NCI-H1417 (cell line): ENCODE measurements at places on chromosomes 7 and 10.

- no peak for DNase-seq
These were observed 150.8 kb upstream of the FAM3C start for GRCh38 chr7:121546632-121547543.

- DNase-seq = no peak
These were observed 34.6 kb downstream of the AGAP3 start for GRCh38 chr7:151120896-151121295.

DNA sequence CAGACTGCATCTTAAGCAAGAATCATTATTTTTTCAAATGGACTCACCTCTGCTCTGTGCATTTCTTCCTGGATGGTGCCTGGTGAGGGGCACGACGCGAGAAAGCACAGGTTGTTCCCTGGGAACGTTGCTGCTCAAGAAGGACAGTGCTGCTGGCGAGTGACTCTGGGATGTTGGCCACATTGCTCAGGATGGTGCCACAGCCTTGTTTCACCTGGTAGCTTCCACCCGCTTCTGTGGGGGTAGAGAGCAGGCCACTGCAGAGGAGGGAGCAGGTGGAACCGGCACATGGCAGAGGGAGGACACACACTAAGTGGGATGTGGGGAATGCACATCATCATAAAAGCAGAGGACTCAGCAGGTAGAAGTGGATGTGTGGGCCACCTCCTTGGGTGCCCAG, 444.7 kb downstream of the TCERG1L start:
- DNase-seq = no peak

DNA sequence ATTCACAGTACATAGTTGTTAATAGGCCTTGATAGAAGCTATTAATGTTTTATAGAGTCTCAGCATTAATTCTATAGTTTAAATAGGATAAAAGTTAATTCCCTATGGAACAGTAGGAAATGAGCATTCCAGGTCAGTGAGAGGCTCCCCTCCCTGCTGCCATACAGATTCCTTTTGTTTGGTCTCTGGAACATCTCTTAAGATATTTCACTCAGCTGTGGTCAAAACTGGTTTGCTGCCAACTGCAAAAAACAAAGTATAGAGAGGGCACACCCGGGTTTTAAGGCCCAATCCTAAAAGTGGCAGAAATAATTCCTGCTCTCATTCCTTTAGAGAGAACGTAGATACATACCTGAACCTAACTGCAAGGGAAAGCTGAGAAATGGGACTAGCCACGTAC, 51.3 kb downstream of the MDFIC start:
- no peak for DNase-seq

GRCh38 chr7:94183289-94183749, 179.2 kb upstream of the BET1 start:
- no peak for DNase-seq

DNA sequence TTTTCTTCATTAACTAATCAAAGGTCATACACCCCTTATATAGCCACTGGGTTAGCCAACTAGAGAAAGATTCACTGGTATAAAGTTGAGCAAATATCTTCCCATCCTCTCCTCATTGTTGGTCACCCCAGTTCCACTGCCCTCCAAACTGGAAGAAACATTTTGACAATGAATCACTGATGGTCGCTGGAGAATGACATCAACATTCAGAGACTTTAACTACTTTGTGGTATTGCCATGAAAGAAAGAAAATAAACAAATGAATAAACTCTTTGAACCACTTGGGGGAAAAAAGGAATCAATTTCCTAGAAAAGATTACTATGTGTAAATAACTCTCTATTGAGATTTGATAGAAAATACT, 23.4 kb downstream of the HYCC1 start:
- DNase-seq = no peak

DNA sequence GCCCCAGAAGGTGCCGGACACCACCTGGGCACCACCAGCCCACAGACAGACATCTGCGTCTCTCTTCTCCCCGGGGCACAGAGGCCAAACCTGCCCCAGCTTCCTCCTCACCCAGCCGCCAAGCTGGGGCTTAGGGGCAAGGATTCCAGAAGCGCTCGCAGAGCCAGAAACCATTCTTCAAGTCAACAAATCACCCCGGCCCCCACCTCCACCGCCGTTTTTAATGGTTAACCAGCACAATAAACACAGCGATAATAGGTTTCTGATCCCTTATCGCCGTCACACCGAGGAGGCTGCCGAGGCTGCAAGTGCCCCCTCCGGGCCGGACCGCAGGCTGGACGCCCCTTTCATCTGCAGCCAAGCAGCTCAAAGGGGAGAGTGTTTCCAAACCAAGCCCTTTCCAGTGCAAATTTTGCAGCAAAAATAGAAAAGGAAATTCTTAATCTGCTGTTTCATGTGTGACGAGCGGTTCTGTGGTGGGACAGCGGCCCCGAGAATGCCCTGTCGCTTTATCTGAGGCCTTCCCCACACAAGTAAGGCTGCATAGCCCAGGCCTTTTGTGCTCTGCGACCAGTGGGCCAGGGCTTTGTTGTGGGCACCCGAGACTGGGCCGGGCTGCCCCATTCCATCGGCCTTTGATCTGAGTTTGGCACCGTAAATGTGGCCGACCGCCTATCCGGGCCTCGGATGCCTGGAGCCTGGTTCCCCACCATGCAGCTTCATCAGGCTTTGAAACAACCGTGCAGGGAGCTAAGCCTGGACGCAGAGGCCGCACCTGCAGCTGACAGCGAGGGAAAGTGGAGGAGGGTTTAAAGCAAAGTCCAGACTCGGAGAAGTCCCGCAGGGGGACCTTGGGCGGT, 83.2 kb downstream of the FOXL3 start:
- DNase-seq = no peak

DNA sequence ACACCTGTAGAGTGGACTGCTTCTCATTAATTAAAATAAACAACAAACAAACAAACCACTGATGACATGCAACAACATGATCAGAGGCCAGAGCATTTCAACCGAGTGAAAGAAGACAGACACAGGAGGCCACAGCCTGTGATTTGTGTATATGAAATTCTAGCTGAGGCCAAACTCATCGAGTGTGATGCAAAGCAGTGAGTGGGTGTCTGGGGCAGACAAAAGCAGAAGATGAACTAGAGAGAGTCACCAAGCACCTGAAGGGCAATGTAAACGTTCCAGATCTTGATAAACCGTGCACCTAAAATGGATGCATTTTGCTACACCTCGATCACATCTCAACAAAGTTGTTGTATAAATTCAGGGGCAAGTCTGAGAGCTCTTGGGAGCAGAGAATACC, 108.4 kb downstream of the KLF6 start:
- no peak for DNase-seq

DNA sequence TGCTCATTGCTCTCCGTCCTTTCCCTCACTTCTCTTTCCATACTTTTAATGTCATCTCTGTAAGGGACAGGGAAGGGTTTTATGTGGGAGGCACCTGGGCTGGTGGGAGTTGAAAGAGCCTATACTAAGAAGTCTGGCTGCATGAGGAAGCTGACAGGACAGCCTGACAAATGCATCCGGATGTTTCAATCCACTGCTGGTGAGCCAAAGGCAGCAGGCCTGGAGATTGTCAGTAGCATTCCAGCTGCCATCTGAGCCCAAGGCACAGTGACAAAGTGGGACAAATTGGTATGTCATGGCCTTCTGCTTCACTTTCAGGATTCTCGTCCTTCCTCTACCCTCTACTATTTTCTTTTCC, 218.4 kb downstream of the STK31 start:
- no peak for DNase-seq

DNA sequence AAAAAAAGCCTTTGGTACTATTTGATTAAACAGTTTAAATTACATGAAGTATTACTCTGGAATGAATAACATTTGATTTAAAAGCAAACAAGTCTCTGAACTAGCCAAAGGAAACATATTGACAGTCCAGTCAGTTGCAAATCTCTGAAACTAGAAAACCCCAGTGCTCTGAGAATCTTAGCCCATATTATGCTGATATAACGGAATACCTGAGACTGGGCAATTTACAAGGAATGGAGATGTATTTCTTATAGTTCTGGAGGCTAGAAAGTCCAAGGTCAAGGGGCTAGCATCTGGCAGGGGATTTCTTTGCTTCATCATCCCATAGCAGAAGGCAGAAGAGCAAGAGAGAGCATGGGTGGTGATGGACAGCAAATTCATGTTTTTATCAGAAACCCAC, 21.7 kb upstream of the FKBP9 start:
- no peak for DNase-seq

DNA sequence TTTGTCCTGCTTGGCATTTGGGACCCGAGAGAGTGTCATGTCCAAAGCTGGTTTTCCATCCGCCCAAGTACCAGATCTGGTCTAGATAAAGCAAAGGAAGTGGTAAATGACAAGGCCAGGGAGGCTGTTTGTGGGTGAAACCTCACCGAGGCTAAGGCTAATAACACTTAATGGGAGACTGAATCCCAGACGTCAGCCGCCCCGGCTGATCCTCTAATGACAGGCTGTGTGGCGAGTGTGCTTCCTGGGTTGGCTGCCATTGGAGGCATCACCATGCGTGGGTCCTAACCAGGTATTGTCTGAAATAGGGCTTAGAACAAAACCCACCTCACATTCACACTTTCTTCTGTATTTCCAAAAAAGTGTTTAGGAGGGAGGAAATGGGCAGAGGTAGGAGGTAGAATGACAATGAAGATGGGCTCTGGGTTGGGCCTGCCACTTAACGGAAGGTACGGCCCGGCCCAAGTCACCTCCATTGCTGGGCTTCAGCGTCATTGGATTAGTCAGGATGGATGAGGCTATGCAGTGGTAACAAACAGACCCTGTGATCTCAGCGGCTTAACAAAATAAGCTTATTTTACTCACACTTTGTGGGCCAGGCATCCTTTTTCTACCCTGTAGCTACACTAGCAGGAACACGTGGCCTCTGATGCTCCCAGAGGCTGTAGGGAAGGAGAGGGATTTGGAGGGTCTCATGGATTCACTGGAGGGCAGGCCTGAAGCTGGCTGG, 59.7 kb downstream of the PROSER2 start:
- no peak for DNase-seq

DNA sequence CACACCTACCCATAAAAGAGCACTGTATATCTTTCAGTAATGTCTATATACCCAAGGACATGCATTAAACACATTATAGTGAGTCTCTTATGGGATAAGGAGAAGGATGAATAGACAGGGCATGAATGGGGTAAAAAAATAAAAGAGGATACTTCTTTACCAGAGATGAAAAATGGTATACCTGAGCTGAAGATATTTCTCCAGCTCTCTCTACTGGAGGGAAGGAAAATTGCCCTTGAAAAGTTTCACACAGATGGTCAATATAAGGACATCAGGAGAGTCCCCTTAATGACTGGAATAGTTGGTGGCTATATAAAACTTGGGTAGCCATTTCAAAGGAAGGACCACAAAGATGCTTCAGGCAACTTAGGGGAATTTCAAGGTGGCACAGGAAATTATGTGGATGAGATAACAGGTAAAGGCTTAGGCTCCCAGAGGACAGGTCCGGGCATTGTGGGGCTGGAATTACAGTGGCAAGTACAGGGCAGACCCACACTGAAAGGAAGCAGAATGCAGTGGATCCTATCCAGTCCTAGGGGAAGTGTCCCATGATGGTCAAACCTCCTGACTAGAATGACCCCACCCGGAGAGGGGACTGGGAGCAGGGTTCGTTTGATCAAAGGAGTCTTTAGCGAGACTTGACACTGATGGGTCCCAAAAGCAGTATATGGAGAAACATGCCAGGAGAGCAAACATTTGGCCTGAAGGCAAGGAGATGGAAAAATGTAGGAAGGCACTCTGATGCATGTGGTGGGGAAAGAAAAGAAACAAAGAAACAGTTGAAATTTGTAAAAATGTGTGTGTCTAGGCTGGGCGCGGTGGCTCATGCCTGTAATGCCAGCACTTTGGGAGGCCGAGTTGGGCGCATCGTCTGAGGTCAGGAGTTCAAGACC, 35.6 kb downstream of the PLAU start:
- no peak for DNase-seq

DNA sequence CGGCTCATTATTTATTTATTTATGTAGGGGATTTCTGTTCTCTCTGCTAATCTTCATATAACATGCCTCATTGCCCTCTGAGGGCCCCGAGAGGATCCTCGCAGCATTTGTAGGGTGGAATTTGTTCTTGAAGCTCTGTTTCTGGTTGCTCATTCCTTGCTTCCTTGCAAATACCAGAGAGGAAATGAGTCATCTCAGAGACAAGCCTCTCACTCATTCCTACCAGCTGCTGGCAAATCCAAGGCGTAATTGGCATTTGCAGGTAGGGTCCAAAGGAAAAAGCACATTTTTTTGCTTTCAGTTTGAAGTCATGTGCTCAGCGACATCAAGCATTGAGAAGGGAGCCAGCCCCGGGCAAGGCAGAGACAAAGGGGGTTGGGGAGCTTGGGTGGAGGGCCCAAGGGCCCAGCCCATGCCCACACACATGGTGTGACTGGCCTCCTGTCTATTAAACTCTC, 501.6 kb downstream of the GALNT17 start:
- no peak for DNase-seq

GRCh38 chr7:36264123-36264801, 111.2 kb downstream of the EEPD1 start:
- DNase-seq = no peak

DNA sequence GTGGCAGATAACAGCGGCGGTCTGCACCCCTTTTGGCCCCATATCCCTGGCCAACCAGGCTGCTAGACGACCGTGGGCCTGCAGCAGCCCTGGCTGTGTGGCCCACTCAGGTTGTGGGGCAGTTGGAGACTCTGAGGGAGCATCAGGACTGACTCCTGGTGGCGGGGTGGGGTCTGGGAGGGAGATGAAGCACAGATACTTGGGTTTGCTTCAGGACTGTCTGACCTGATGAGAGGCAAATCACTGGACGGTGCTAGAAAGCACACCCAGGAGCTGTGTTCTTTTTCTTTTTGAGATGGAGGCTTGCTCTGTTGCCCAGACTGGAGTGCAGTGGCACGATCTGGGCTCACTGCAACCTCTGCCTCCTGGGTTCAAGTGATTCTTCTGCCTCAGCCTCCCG, 28.2 kb downstream of the BAMBI start:
- DNase-seq = no peak

DNA sequence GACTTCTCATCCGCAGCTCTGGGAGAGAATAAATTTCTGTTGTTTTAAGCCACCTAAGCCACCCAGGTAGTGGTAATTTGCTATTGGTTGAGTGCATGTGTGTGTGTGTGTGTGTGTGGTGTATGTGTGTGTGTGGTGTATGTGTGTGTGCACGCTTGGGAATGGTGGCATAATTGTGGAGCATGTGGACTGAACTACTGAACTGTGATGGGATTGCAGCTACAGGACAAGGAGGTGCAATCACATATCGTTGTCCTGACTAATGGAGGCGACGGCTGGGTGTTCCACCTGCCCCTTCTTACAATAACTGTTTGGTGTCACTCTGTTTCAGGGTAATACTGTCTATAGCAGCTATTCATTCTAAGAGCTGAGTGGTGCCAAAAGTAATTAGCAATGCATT, 448.7 kb upstream of the PFKP start:
- no peak for DNase-seq
